Left forelimb (tissue), 1 donor: ENCODE measurements at places on chromosomes 16 and 17.

- no peak for DNase-seq
These were observed 30.1 kb upstream of the HAPSTR1 start for GRCh38 chr16:9061358-9061813.

- no peak for DNase-seq
These were observed 949.6 kb upstream of the GOT2 start for GRCh38 chr16:59683709-59684108.

DNA sequence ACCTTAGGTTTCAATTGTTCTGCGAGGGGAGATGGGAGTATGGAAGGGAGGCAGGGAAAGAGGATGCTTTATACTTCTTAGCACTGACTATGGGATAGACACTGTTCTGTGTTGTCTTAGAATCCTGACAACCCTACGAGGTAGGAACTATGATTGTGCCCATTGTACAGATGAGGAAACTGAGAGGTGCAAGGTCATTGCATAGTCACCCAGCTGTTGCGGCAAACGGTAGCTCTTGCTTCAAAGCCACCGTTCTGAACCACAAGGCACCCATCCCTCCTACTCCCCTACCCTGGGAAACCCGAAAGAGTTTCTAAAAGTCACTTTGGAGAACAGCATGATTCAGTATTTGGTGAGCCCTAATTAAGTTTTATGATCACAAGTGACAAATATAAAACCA, 7.5 kb downstream of the CCDC40 start:
- DNase-seq: no peak

DNA sequence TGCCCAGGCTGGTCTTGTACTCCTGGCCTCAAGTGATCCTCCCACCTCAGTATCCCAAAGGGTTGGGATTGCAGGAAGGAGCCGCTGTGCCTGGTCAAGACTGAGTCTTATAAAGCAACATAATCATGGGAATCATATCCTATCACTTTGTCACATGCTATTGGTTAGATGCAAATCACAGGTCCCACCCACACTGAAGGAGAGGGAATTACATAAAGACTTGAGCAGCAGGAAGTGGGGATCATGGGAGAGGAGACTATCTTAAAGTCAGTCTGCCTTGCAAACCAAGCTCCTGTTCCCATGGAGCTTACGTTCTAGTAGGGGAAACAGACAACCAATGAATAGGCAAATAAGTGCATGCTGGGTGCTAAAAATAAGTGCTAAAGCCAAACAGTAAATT, 28.3 kb upstream of the TENT4B start:
- no peak for DNase-seq

DNA sequence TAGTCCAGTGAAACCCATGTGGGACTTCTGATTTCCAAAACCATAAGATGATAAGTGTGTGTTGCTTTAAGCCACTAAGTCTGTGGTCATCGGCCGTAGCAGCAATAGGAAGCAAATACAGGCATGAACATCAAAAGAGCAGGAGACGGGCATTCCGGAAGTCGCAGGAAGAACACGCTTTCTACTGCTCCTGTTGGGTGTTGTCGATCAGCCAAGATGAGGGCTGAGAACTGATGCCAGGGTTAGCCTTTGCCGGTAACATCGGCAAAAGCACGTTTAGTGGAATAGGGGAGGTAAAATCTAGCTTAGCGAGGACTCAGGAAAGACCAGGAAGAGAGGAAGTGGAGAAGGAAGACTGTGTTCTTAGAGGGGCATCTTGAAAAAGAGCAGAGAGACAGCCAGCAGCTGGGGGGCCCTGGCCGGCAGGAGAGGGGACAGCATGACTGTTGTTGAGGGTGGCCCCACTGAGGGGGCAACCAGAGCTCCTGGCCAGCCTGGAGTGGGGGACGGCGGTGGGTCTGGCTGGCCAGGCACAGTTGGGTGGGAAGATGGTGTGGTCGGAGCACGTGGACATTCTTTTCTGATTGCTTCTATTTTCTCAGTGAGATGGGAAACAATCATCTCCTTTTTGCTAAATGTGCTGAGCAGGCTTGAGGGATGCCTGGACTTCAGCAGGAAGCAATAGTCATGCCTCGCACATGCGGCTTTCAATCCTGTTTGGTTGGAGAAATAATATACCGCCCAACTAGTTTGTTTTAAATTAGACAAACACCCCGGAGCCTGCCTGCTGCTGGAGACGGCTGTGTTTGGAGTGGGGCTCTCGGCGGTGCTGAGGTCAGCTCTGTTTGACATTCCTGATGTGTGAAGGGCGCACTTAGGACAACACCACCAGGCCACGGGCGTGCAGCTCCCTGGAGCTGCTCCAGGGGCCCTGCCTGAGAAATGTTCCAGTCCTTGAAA, 109.9 kb downstream of the METRNL start:
- DNase-seq: peak; percentile 79

GRCh38 chr17:9409878-9410277, 165.7 kb downstream of the STX8 start:
- no peak for DNase-seq

- DNase-seq: no peak
These were observed 28.1 kb downstream of the TTYH2 start for GRCh38 chr17:74241431-74241830.

DNA sequence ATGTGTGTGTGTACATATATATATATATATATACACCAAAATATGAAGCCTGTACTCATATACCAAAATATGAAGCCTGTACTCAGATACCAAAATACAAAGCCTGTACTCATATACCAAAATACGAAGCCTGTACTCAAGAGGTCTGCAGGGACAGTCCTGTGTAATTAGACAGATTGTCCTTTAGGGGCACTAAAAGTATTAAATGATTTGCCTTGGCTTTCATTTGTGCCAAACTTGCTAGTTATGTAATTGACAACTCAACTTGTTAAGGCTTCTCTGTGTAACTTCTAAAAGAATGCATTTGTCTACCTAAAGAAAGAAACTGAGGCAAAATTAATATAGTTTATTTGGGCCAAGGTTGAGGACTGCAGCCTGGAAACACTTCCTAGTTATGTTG, 30.8 kb upstream of the DHX40 start:
- DNase-seq: no peak

GRCh38 chr16:52005551-52005950, 541.4 kb downstream of the TOX3 start:
- DNase-seq: no peak

GRCh38 chr17:81264640-81265039, 25.5 kb downstream of the NDUFAF8 start:
- no peak for DNase-seq

DNA sequence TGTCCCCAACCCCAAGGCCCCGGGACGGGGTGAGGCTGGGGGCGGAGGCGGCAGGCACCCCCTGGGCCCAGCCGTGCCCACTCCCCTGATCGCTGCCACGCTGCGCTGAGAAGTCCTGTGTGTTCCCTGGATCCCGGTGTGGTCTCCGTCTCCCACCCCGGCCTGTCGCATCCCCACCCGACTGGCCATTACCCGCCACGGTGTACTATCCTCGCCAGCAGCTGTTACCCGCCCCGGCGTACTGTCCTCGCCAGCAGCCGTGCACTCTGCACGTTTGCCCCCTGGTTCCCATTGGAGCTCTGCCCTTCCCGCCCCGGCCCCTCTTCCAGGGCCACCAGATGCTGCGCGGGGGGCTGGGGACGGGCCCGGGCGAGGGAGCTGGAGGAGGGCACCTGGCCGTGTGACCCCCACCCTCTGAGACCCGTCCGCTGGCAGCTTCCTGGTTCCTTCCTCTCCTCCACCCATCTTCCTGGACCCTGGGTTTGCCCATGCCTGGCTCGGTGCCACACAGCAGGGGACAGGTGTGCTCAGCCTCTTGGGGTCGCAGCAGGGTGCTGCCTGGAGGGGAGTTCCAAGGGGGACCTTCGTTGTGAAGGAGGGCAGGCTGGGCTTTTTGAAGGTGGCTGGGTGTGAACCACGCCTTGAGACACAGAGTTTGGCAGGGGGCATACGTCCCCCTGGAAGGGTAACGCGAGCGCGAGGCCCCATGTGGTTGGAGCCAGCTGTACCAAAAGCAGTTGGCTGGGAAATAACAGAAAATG, 19.7 kb downstream of the BAHCC1 start:
- DNase-seq: no peak

DNA sequence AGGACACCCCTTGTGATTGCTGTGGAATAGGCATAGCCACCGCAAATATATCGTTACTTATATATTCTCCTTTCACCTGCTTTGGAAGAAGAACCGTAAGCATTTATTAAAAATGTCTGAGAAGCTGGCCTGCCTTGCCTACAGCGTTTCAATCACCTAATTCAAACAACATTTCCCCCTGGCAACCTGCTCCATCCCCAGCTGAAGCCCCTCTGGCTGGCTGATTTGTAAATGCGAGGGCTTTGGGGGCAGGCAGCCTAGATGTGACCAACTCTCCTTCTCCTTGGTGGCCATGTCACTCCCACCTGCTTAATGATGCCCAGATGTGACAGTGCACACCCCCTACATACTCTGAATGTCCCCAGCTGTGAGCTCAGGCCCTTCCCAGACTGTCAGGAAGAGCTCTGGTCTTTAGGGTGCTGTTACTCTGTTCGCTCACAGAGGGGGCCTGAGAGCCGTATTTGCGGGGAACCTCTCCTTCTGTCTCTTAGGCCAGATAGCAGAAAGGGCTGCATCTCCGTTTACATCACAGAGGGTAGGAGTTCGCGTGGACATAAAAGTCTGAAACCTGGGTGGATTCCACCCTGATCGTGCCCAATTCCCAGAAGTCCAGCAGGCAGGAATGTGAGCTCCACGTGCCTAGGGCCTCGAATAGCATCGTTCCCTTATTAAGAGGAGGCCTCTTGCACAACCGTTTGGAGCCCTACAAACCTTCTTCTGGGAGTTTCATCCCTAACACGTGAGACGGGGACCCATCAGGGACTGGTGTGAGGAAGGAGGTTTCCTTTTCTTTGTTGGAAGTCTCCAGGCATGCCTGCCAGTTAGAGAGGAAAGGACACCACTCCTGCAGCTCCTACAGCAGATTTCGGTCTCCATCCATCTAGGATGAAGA, 2.4 kb upstream of the SDK2 start:
- DNase-seq: no peak

DNA sequence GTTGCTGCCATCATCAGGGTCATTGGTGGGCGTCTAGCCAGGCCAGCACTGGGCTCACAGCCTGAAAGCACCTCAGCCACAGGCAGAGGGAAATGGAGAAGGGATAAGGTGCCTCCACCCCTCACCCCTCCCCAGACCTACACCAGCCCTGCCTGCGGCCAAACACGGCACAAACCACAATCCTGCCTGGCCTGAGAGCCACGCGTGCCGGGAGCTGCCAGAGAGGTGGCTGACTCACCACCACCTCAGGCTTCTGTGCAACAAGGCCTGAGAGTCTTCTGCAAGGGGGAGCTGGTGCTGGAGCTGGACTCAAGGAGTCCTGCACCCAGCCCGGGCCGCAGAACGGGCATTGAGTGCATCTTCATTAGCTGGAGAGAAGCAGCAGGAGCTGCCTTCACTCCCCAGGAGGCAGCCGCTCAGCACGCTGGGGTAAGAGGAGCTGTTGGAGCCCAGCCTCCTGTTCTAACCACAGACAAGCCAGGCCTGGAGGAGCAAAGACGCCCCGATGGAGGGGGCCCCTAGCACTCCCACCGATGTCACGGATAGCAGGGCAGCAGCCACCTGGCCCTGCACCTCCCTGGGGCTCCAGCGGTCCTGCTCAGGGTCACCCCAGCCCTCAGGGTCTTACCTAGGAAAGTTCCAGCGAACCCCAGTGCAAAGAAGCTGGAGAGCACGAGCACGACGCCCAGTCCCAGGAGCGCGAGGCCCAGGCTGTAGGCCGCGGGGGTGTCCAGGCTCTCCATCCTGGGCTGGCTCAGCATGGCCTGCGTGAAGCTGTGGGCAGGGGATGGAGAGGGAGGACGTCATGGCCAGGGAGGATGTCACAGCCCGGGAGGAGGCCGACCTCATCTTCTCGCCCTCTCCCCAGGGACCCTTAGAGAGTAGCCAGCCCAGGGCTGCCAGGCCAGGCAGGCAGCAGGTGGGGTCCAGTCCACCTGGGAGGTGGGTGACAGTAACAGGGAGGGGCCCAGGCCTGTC, 16.0 kb upstream of the RASD1 start:
- DNase-seq: no peak

DNA sequence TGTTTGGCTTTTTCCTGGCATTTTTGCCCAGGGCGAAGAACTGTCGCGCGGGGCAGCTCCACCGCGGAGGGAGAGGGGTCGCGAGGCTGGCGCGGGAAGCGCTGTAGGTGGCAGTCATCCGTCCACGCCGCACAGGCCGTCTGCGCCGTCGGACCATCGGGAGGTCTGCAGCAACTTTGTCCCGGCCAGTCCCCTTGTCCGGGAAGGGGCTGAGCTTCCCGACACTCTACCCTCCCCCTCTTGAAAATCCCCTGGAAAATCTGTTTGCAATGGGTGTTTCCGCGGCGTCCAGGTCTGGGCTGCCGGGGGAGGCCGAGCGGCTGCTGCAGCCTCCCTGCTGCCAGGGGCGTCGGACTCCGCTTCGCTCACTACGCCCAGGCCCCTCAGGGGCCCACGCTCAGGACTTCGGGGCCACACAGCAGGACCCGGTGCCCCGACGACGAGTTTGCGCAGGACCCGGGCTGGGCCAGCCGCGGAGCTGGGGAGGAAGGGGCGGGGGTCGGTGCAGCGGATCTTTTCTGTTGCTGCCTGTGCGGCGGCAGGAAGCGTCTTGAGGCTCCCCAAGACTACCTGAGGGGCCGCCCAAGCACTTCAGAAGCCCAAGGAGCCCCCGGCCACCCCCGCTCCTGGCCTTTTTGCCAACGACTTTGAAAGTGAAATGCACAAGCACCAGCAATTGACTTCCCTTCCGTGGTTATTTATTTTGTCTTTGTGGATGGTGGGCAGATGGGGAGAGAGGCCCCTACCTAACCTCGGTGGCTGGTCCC, 2.3 kb upstream of the CBX4 start:
- DNase-seq: no peak

- DNase-seq: no peak
These were observed 5.2 kb upstream of the TMEM97 start for GRCh38 chr17:28313841-28314240.

GRCh38 chr16:24036614-24037013, 200.8 kb downstream of the PRKCB start:
- DNase-seq: no peak

DNA sequence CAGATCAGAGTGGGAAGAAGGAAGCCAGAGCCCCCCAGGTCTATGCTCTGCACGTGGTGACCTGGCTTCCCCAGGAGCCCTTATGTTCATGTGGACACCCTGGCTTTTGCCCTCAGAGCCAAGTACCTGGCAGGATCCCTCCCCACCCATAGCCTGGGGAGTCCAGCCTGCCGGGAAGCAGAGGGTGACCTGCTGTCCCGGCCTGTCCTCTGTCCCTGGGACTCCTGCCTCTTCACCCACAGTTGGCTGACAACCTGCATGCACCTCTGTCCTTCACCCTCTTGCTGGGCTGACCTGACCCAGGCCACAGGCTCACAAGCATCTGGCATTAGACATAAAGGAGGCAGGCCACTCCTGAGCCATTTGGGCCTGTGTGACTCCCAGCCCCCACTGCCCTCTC, 60.2 kb downstream of the SMPD3 start:
- DNase-seq: no peak

DNA sequence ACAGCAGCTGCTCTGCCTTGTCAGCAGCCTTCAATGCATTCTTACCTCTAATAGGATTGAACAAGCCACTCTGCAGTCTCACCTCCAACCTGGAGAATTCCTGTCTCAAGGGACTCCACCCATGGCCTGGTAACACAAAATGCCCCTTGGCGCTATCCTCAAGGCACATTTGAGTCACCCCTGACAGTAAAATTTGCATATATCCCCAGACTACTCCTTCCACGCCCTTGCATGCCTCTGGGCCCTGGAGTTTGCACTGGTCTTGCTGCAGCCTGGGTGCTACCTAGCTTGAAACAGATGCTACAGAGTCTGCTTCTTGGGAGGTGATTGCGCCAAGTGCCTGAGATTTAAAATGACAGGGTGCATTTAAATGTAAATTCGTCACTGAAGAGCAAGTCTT, 391.4 kb upstream of the MAF start:
- DNase-seq: no peak

- DNase-seq: no peak
These were observed 151.5 kb downstream of the AATF start for GRCh38 chr17:37100231-37100630.
